HuH-7.5 (cell line): ENCODE measurements at places on chromosomes 3 and 15.

DNA sequence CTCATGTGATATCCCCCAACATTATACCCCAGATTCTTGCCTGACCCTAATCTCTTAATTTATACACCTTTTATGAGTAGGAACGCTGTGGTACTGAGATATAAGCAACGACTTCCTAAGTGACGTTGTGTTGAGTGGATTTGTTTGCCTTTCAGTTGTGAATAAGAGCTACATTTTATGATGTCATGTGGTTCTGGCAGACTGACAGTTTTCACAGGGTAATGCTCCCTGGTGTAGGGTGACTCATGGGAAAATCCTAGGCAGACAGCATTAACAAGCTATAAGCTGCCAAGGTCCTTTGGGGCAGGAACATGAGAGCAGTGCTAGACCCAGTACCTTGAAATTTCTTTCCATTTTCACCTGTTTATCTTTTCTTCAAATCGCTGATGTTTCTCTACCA is 11.2 kb downstream of the C3orf52 start:
- DNase-seq = no peak

DNA sequence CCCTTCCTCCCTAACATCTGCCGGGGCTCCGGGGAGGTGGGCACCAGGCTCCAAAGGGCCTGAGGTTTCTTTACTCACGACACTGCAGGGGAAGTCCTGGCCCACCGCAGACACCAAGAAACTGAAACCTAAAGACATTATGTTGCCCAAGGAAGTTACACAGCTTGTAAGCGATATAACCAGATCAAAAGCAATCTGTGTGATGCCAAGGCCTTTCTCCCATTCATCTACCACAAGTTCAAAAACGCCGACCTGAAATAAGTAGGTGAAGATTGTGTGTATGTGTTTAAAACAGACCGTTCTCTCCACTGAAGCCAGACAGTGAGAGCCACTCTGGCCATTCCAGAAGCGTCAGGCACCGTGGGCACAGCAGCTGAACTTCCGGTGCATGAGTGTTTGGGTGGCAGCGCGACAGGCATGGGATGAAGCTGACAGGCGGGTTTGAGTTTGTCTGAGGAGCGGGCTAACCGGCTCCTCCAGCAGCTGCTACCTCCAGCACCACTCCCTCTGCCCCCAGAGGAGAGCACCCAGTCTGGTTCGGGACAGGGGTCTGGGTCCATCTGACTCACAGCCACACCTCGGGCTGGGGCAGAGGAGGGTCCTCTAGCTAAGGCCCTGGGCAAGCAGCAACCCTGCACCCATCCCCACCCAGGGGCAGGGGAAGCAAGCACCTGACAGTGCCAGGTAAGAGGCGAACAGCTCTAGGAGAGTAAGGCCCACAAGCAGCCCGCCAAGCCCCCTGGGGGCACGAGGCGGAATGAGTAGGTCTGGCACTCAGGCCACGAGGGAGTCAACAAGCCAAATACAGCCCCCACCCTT is 1.3 kb downstream of the TNK2 start:
- no peak for DNase-seq

DNA sequence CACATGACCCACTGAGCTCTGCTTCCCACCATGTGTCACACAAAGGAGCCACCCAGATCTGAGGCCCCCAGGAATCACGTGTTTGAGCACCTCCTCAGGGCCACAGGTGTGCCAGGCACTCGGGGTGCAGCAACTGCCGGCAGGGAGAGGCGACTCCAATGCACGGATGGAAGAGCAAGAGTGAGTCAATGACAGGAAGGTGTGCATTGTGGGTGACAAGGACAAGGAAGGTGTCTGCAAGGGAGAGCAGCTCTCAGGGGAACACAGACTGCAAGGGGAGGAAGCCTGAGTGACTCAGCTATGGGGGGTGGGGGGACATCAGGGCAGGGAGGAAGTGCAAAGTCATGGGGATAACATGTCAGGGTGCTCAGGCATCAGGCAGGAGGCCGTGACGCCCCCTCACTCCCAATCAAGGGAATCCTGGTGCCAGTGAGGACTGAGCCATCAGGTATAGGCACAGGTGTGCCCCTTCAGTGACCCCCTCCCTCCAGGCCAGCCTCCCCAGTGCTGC is 67.4 kb downstream of the NUP210 start:
- DNase-seq = no peak

GRCh38 chr3:188571531-188572095 is 417.7 kb downstream of the LPP start:
- no peak for DNase-seq

DNA sequence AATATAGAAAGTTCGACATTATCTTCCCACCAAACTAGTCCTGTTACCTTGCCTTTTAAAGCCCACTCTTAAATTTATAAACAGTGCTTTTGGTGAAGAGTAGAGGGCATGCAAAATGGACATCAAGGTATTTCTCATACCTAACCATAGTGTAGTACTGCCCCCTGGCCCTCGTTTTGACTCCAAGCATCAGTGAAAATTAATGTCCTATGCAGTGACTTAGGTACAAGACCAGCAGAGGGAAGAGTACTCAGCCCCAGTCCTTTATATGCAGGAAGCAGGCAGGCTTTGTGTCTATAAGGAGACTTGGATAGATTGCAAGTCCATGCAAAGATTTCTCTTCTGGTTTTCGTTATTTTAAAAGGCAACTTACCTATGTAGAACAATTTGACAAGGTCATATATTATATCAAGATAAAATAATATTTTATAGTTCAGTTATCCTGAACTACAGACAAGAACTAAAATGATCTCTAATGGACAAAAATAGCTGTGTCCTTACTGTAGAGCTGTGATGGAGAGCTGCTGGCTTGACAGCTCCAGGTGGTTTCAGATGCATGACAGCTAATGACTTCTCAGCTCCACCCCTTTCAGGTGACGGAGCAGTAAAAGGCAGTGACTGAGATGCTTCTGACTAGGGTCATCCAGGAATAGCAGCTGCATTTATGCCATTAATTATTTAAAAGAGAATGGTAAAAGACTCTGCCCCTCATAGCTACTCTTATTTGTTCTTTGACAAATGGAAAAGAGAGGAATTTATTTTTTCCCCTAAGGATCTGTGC is 646.1 kb downstream of the SQOR start:
- no peak for DNase-seq

DNA sequence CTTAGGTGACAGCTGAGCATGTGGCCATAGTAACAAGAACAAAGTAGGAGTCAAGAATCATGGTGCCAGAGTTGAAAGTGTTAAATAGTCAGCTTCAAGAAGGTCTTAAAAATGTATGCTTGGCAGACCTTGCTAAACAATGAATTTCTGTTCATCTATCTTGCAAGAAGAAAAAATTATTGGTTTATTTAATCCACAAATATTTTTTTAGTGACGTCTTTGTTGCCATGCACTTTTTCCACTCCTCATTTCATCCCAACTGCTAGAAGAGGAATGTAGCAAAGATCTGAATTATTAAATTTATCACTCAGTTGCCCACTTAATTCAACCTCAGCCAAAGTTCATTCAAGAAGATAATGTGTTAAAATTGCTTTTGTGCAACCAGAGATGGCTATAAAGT is 3.2 kb upstream of the SLC4A7 start:
- no peak for DNase-seq

GRCh38 chr3:93988764-93989163 is 8.8 kb downstream of the ARL13B start:
- DNase-seq = no peak

DNA sequence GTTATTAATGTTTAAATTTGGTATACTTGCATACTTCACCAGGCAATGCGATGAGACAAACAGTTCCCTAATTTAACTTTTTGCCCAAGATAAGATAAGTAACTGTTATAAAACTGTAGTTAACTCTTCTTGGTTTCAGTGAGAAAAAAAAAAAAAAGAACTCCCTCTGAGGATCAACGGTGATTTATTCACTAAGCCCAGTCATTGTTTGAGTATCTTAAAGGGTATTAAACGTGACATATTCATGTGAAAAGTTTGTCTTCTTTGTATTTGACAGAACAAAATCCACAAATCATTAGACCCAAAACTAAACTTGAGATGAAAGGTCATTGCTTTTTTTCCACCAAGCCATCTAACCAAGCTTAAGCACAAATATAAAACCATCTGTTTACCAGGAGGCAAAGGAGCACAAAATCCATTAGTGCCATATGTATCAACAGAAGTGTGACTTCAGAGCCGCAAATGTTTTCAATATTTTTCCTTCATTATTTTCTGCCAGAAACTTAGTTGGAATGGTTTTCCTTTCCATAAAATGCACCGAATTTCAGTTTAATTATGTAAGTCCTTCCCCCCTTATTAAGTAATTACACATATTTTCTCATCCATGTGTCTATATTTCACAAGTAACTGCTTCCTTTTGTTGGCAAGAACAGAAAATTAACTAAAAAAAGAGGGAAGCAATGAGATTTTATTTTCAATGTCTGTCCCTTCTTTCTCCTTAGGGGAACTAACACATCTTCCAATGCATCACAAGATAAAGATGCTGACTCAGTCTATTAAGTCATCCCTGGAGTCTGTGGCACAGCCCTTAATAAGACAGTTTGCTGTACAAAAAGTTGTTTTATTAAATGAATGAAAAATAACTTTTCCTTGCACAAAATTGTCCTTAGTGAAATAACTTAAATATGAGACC is 92.2 kb upstream of the RAP2B start:
- DNase-seq = no peak

GRCh38 chr3:97291901-97292300 is 472.7 kb upstream of the ARL6 start:
- no peak for DNase-seq

DNA sequence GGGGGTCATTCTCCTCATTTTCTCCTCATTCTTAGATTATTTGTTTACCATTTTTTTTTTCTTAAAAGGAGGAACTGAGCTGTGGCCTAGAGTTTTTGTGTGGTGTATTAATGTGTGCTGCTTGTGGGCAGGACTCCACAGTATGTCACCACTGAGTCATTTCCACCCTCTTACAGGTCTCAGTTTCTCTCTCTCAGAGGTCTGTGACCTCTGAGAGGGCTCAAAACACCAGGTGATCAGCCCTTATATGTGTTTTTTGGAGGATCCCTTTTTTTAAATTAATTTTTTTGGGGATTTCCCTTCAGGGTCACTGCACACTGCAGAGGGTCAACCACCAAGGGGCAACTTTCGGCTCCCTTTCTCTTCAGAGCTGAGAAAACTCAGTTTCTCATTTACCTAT is 166.4 kb downstream of the SUCNR1 start:
- no peak for DNase-seq

DNA sequence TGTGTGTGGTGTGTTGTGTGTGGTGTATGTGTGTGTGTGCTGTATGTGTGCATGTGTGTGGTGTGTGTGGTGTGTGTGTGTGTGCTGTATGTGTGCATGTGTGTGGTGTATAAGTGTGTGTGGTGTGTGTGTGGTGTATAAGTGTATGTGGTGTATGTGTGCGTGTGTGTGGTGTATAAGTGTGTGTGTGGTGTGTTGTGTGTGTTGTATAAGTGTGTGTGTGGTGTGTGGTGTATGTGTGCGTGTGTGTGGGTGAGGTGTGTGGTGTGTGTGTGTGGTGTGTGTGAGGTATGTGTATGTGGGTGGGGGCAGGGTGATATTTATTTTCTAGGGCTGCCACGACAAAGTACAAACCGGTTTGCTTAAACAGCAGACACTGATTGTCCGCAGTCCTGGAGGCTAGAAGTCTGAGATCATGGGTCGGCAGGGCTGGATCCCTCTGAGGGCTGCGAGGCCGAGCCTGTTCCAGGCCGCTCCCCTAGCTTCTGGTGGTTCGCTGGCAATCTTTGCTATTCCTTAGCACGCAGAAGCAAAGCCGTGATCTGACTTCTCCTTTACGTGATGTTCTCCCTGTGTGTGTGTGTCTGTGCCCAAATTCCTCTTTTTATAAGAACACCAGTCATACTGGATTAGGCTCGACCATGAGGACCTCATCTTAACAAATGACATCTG is 160.2 kb downstream of the XXYLT1 start:
- no peak for DNase-seq

DNA sequence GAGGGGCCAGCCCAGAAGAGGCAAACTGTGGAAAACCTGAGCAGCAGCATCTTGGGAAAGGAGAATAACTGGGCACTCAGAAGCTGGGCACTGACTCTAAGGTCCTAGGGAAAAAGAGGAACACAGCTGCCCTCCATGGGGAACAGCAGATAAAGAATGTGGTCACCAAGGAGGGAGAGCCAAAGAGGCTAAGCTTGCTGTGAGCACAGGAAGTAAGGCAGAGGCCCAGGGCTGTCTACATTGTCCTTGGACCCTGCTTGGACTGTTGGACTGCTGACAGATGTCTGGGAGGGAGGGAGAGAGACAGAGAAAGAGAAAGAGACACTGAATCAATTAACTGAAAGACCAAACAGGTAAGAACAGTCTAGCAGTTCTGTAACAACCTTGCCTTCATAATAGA is 4.5 kb upstream of the MNS1 start:
- no peak for DNase-seq

GRCh38 chr15:58472821-58473581 is 41.2 kb downstream of the LIPC start:
- DNase-seq = no peak

- no peak for DNase-seq
These were observed 95.8 kb downstream of the MESD start for GRCh38 chr15:80893777-80894176.

DNA sequence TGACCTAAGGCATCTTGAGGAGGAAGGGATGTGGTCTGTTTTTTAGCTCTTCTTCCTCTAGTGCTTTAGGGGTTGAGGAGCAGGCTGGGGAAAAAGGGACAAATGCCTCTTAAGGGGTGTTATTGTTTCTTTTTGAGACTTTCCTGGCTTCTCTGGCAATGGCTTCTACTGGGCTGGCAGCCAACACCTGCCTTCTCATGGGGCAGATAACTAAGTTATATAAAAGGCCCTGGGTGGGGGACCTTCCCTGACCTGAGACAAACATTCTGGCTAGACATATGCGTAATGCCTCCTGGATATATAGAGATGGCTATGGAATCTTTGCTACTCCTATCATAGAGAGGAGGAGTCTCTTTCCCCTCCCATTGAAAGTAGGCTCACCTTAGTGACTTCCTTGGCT is 179.2 kb upstream of the PROK2 start:
- no peak for DNase-seq

DNA sequence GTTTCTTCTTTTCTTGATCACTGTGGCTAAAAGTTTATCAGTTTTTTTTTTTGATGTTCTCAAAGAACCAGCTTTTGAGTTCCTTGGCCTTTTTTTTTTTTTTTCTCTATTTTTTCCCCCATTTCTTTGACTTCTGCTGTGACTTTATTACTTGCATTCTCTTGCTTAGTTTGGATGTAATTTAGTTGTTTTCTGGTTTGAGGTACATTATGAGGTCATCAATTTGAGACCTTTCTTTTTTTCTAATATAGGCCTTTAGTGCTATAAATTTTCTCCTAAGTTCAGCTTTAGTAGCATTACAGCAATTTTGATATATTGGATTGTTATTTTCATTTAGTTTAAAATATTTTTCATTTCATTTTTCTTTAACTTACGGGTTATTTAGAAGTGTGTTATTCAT is 35.3 kb downstream of the TCF12 start:
- no peak for DNase-seq
